ENCODE measurements at places on chromosomes 12 and 14. TPM values are rescaled to one million over a fixed set of nuclear protein-coding genes. Genes with fewer than 3 reads are reported as not detected.

- H3K4me1 ChIP-seq = peaks cover 16% of the 10 kb centered on the region
- no peaks in the 10 kb centered on the region for H3K27me3 ChIP-seq
- peak within 1 kb of the TSS; percentile 85 for H3K4me3 ChIP-seq
- peak within 1 kb of the TSS; percentile 61 for H3K27ac ChIP-seq
- peak; percentile 81 for DNase-seq
Measured at GRCh38 chr12:103840876-103841689, at the start of gene NT5DC3. NT5DC3 (minus strand) TSS chr12:103841234; CDS start chr12:103841156, 78 bp downstream.

- H3K4me3 ChIP-seq = no peak overlapping the region
- no peak for DNase-seq
- no peaks in the 10 kb centered on the region for H3K36me3 ChIP-seq
- no peaks in the 10 kb centered on the region for H3K27me3 ChIP-seq
Measured at GRCh38 chr12:75568801-75569200, 57.4 kb upstream of the KRR1 start.

GRCh38 chr14:56886471-56887062 lies 76.3 kb upstream of the OTX2 start:
- no peak for DNase-seq
- no peak overlapping the region for H3K27ac ChIP-seq
- no peaks in the 10 kb centered on the region for H3K4me1 ChIP-seq
- no peaks in the 10 kb centered on the region for H3K36me3 ChIP-seq
- no peaks in the 10 kb centered on the region for H3K27me3 ChIP-seq

- H3K36me3 ChIP-seq = no peaks in the 10 kb centered on the region
- no peak overlapping the region for H3K4me3 ChIP-seq
- no peaks in the 10 kb centered on the region for H3K4me1 ChIP-seq
- no peak for DNase-seq
- no peaks in the 10 kb centered on the region for H3K27me3 ChIP-seq
Measured at GRCh38 chr12:26431211-26431610, 235.8 kb downstream of the SSPN start.

- H3K27me3 ChIP-seq = no peaks in the 10 kb centered on the region
- no peak overlapping the region for H3K4me3 ChIP-seq
- DNase-seq = no peak
- no peak overlapping the region for H3K27ac ChIP-seq
Measured at GRCh38 chr12:20189767-20190166, 178.6 kb upstream of the PDE3A start.

- no peaks in the 10 kb centered on the region for H3K36me3 ChIP-seq
- no peak for DNase-seq
- H3K4me1 ChIP-seq = no peaks in the 10 kb centered on the region
- no peak overlapping the region for H3K27ac ChIP-seq
- H3K4me3 ChIP-seq = no peak overlapping the region
Measured at GRCh38 chr14:37894463-37894862, 299.0 kb downstream of the TTC6 start.

DNA sequence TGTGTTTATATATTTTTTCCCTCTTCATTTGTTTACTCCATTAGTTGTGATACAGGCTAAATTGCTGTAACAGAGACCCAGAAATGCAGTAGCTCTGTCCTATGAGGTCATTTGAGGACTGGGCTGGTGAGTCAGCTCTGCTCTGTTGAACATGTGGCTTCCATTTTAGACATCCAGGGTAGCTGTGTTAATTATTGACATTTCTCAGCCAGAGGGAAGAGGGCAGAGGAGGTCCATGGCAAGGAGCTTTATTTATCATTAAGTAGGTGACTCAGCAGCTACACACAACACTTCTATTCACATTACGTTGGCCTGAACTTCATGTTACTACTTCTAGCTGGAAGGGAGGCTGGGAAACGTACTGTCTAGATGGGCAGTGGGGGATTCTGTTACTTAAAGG lies 85.4 kb downstream of the PTCSC3 start:
- peak overlapping the region; percentile 34 for H3K27ac ChIP-seq
- H3K36me3 ChIP-seq = no peaks in the 10 kb centered on the region

- no peak for DNase-seq
- H3K4me1 ChIP-seq = no peaks in the 10 kb centered on the region
- no peak overlapping the region for H3K27ac ChIP-seq
Measured at GRCh38 chr14:35631071-35631805, 97.3 kb downstream of the INSM2 start.

- H3K4me3 ChIP-seq = no peak overlapping the region
- no peaks in the 10 kb centered on the region for H3K36me3 ChIP-seq
- no peak for DNase-seq
- no peak overlapping the region for H3K27ac ChIP-seq
- H3K27me3 ChIP-seq = no peaks in the 10 kb centered on the region
Measured at GRCh38 chr14:86933958-86934595, 1058.9 kb downstream of the GALC start.

DNA sequence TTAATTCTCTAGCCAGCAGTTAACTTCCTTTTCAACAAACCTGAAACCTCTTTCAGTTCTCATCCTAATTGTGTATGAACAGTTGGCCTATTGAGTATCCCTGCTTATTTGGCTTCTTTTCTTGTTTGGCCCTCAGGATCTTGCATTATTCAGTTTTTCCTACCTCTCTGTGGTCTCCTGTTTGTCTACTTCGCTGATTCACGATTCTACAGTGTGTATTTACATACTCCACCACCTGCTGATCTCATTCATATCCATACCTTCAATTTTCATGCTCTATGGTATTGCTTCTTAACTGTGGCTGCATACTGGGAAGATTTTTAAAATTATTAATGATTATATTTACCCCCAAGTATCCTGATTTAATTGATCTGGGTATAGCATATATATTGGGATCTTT lies 56.4 kb downstream of the RASSF9 start:
- no peaks in the 10 kb centered on the region for H3K36me3 ChIP-seq
- H3K27me3 ChIP-seq = no peaks in the 10 kb centered on the region
- no peaks in the 10 kb centered on the region for H3K4me1 ChIP-seq
- H3K4me3 ChIP-seq = no peak overlapping the region
- no peak for DNase-seq

- H3K36me3 ChIP-seq = no peaks in the 10 kb centered on the region
- H3K4me1 ChIP-seq = no peaks in the 10 kb centered on the region
- H3K27ac ChIP-seq = no peak overlapping the region
- no peak for DNase-seq
- peaks cover 7% of the 10 kb centered on the region for H3K27me3 ChIP-seq
Measured at GRCh38 chr14:20797164-20797563, 5.5 kb downstream of the RNASE1 start.

GRCh38 chr14:23694085-23694948 lies 58.2 kb downstream of the DHRS2 start:
- H3K36me3 ChIP-seq = no peaks in the 10 kb centered on the region
- no peaks in the 10 kb centered on the region for H3K27me3 ChIP-seq
- DNase-seq = no peak

GRCh38 chr14:99287269-99287942 lies 15.4 kb upstream of the BCL11B start:
- H3K4me1 ChIP-seq = no peaks in the 10 kb centered on the region
- H3K27ac ChIP-seq = no peak overlapping the region
- no peak for DNase-seq
- no peaks in the 10 kb centered on the region for H3K36me3 ChIP-seq
- H3K4me3 ChIP-seq = no peak overlapping the region

DNA sequence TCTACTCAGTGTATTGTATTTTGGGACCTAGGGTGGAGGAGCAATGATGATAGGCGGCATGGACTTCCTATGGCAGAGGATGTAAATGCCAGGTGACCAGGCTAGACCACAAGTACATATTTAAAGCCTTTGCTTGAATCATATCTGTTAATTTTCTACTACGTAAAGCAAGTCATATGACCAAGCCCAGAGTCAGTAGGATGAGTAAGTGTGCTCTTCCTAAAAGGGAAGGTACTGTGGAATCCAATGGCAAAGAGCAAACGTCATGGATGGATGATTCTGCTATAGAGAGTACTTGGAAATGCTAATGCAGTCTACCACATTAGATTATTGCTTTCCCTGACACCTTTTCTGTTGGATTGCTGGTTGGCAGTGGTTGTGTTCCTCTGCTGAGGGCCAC lies 16.8 kb downstream of the GPATCH2L start:
- no peaks in the 10 kb centered on the region for H3K27me3 ChIP-seq
- no peaks in the 10 kb centered on the region for H3K4me1 ChIP-seq
- H3K36me3 ChIP-seq = peaks cover 46% of the 10 kb centered on the region
- H3K27ac ChIP-seq = no peak overlapping the region

- no peak for DNase-seq
- no peak overlapping the region for H3K27ac ChIP-seq
- H3K4me1 ChIP-seq = peaks cover 6% of the 10 kb centered on the region
- H3K4me3 ChIP-seq = no peak overlapping the region
- H3K36me3 ChIP-seq = no peaks in the 10 kb centered on the region
- no peaks in the 10 kb centered on the region for H3K27me3 ChIP-seq
Measured at GRCh38 chr12:42364692-42365091, 38.7 kb downstream of the PPHLN1 start.

DNA sequence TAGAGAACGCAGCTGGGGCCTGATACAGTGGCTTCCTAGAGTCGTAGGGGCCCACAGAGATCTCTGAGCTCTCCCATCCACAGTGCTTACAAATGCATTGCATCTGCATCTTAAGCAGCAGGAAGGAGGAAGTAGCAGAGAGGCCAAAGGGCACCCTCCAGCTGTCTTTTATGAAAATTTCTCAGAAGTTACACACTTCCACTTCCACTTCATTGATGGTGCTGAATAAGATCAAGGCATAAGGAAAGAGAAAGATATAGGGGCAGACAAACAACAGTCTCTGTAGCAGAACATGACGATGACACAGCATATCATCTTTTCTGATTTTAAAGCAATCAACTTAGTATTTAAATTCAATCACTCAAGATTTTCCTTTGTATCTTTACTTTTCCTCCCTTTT lies 51.6 kb upstream of the ABCC9 start:
- H3K36me3 ChIP-seq = no peaks in the 10 kb centered on the region
- no peaks in the 10 kb centered on the region for H3K4me1 ChIP-seq
- H3K27me3 ChIP-seq = no peaks in the 10 kb centered on the region
- H3K4me3 ChIP-seq = no peak overlapping the region
- H3K27ac ChIP-seq = no peak overlapping the region

DNA sequence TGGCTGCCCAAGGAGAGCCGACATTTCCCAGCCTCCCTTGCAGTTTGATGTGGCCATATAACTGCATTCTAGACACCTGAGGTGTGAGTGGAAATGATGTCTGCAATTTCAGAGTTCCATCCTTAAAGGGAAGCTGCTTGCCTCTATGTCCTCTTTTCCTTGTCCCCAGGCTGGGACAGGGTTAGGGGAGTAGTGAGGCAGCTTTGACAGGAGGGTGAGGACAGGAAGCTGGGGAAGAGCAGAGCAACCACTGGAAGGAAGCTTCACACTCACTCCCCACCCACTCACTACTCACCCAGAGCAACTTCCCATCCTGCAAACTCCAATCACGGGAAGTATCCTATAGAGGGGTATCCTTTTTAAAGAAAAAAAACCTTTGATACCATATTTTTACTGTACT lies 28.9 kb upstream of the LTA4H start:
- H3K4me1 ChIP-seq = peaks cover 5% of the 10 kb centered on the region
- no peak overlapping the region for H3K4me3 ChIP-seq
- H3K27ac ChIP-seq = no peak overlapping the region
- no peaks in the 10 kb centered on the region for H3K36me3 ChIP-seq
- DNase-seq = no peak

DNA sequence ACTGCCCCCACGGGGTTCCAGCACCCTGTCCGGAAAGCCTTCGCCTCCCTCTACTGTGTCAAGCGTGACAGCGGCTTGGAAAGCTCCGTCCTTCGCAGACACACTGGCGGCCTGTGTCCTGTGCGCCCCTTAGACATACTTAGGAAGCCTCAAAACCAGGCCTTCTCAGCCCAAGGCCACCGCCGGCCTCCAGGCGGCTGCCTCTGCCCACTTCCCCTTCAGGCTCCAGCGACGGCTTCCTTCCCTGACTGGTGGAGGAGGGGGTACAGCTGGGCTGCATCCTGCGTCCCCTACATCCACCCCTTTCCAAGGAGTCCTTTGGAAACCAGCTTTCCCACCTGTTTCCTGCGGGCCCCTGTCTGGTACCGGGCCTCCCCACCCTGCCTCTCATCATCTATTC lies 2.5 kb upstream of the CACNA2D4 start:
- no peak overlapping the region for H3K27ac ChIP-seq
- H3K4me1 ChIP-seq = peaks cover 5% of the 10 kb centered on the region
- no peaks in the 10 kb centered on the region for H3K36me3 ChIP-seq
- DNase-seq = peak; percentile 62

- H3K4me1 ChIP-seq = no peaks in the 10 kb centered on the region
- no peak overlapping the region for H3K27ac ChIP-seq
- no peaks in the 10 kb centered on the region for H3K27me3 ChIP-seq
- DNase-seq = no peak
- no peaks in the 10 kb centered on the region for H3K36me3 ChIP-seq
Measured at GRCh38 chr12:24921251-24922038, 27.5 kb downstream of the BCAT1 start.

GRCh38 chr12:91685917-91686316 lies 459.7 kb downstream of the BTG1 start:
- no peak overlapping the region for H3K4me3 ChIP-seq
- H3K36me3 ChIP-seq = no peaks in the 10 kb centered on the region
- H3K27ac ChIP-seq = no peak overlapping the region
- no peaks in the 10 kb centered on the region for H3K4me1 ChIP-seq
- no peaks in the 10 kb centered on the region for H3K27me3 ChIP-seq

DNA sequence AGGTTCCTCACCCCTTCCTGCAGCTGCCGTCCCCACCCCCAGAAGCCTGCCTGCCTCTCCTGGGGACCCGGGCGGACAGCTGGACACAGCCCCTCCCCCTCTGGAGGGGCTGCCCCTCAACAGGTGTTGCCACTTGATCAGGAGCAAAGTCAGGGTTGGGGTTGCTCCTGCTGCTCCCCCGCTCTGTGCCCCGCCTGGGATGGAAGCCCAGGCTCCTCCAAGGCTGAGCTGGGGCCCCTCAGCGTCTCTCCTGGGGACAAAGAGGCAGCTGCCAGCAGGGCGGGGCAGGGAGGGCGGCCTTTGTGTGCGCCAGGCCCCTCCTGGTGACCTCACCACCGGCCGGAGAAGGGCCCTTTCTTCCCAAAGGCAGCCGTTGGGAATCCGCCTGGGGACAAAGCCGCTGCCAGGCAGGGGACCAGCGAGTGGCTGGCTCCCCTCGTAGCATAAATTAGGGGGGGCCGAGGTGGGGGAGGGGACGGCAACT lies 13.7 kb downstream of the TRMT61A start:
- no peaks in the 10 kb centered on the region for H3K36me3 ChIP-seq
- H3K27me3 ChIP-seq = no peaks in the 10 kb centered on the region
- H3K4me3 ChIP-seq = no peak overlapping the region
- peaks cover 88% of the 10 kb centered on the region for H3K4me1 ChIP-seq

GRCh38 chr12:19161216-19161615 lies 31.7 kb downstream of the PLEKHA5 start:
- H3K4me1 ChIP-seq = peaks cover 7% of the 10 kb centered on the region
- no peaks in the 10 kb centered on the region for H3K36me3 ChIP-seq
- no peak overlapping the region for H3K4me3 ChIP-seq

The ZNF10 gene
- 11.6 TPM for total RNA-seq

The EVL gene
- 70.3 TPM for total RNA-seq

The CISTR gene
- total RNA-seq = not detected

The TMEM132D gene
- 0.10 TPM for total RNA-seq

The CCDC60 gene
- total RNA-seq = not detected

The BDKRB1 gene
- 5.3 TPM for total RNA-seq

The HOXC4 gene
- total RNA-seq = 1.4 TPM

The PHETA1 gene
- 24.6 TPM for total RNA-seq

The TMPRSS12 gene
- total RNA-seq = not detected

The REM2 gene
- total RNA-seq = 1.5 TPM

The TRIM9 gene
- total RNA-seq = 5.0 TPM
